RCC 7860 (cell line): ENCODE measurements at places on chromosomes 2 and 18.
A peak's percentile ranks its signal among the peaks of the same experiment; 100 is the strongest.

- DNase-seq = peak; percentile 94
Measured at GRCh38 chr2:27832396-27832795, 57.8 kb downstream of the RBKS start.

- no peak for DNase-seq
Measured at GRCh38 chr2:219820767-219821166, 193.3 kb downstream of the SLC4A3 start.

DNA sequence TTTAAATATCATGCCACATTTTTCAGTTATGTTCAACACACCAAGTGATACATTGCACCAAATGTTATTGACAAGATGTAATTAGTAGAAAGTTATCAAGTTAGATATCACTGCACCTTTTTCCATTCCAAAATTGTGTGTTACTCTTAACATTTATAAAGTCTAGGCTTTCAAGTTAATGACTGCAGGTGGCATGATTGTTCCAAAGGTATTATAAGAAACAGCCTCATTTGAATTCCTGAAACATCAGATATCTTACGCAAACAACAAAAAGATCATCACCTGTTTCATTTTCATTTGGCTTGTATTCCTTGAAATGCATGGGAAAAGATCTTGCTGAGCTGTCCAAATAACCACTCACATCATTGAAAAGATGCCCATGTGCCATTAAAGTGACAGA lies 1528.2 kb upstream of the ZEB2 start:
- no peak for DNase-seq

GRCh38 chr2:191696001-191696400 lies 18.1 kb downstream of the NABP1 start:
- DNase-seq = peak; percentile 64

GRCh38 chr2:54755641-54756326 lies 32.3 kb downstream of the EML6 start:
- DNase-seq = no peak

DNA sequence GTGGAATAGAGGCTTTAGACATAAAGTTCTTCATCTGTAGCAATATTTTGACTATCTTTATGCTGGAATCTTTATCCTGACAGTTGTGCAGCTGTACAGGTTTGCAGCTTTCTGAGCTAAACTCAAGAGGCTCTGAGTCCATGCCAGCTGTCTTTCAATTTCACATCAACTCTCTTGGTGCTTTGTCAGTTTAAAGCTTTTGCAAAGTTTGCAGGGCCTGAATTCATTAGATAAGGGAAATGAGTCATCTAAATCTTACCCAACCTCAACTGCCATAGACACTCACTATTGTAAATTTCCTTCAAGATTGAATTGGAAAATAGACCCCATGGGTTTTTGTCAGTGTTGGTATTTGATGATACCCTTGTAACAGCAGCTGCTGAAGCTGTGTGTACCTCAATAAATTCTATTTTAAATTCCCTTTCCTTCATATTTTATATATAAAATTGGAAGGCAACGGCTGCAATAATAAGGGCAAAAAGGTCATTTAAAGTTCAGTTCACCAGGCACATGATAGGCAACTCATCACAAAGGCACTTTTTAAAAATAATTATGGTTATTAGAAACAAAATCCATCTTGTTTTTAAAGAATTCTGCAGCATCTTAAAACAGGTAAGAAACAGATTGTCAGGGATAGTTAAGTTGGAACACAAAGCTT lies 169.9 kb upstream of the SLC39A10 start:
- peak; percentile 69 for DNase-seq

GRCh38 chr2:217409949-217410680 lies 550.3 kb upstream of the TNP1 start:
- no peak for DNase-seq

- DNase-seq = peak; percentile 86
Measured at GRCh38 chr2:26244309-26245230, at the start of the genes HADHA and HADHB. Gene HADHA (minus strand): TSS chr2:26244632. CDS start chr2:26244596, 36 bp downstream. Gene HADHB (plus strand): TSS chr2:26244939. CDS start chr2:26254255, 9,316 bp downstream.

DNA sequence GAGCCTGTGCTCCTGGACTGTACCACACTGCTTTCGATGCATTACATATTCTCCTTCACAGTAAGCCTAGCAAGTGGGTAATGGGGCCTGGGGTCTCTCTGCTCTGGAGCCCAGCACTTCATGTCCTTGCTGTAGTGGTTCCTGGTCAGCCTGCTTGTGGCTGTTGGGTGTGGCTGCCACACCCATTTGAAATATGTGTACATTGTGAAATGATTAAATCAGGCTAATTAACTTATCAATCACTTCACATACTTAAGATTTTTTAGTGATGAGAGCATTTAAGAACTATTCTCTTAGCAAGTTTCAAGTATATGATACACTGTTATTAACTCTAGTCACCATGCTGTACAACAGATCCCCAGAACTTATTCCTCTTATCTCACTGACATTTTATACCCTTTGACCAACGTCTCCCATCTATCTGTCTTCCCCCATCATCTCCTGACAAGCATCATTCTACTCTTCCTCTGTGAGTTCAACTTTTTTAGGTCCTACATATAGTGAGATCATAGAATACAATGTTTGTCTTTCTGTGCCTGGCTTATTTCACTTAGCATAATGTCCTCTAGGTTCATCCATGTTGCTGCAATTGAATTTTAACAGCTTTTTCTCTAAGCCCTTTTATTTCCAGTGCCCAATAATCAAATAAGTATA lies 92.1 kb downstream of the LYPD6 start:
- peak; percentile 63 for DNase-seq

GRCh38 chr2:69985688-69986087 lies 24.3 kb upstream of the ASPRV1 start:
- no peak for DNase-seq

- peak; percentile 18 for DNase-seq
Measured at GRCh38 chr2:102313025-102313424, 1.7 kb downstream of the IL1RL1 start.

DNA sequence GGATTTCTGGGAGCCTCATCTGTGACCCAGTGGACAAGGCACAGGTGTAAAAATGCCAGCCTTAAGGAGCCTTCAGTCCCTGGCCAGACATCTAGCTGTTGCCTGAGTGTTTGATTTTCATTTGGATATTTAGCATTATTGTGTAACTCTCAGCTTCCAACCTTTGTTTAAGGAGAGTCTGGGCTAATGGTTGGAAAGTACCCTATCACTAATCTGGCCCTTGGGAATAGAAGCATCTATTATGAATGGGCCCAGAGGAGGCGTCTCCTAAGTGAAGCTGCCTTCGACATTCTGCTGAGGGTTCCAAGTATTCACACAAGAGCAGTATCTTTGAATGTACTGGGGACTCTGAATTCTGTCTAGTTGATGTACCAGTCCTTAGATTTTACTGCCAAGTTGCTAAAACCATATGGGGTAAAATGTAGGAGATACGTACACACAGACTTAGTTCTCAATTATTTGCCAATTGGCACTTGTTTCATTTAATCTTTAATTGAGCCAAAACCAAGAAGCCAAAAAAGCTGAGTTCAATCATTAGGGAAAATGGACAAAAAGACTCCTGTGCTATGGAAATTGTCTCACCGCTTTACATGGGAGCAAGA lies 7.2 kb upstream of the ANKRD29 start:
- DNase-seq = no peak

- no peak for DNase-seq
Measured at GRCh38 chr2:173062801-173063200, 12.8 kb upstream of the MAP3K20 start.

- no peak for DNase-seq
Measured at GRCh38 chr2:14673351-14673875, 40.9 kb downstream of the LRATD1 start.

DNA sequence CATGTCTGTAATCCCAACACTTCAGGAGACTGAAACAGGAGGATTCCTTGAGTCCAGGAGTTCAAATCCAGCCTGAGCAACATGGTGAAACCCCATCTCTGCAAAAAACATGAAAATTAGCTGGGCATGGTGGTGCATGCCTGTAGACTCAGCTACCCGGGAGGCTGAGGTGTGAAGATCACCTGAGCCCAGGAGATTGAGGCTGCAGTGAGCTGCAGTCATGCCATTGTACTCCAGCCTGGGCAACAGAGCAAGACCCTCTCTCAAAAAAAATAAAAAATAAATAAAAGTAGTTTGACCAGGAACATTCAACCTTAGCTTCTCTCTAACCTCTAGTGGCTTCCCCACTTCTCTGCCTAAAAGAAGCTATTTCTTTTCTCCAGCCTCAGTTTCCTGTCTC lies 23.8 kb downstream of the SH3BP4 start:
- no peak for DNase-seq

DNA sequence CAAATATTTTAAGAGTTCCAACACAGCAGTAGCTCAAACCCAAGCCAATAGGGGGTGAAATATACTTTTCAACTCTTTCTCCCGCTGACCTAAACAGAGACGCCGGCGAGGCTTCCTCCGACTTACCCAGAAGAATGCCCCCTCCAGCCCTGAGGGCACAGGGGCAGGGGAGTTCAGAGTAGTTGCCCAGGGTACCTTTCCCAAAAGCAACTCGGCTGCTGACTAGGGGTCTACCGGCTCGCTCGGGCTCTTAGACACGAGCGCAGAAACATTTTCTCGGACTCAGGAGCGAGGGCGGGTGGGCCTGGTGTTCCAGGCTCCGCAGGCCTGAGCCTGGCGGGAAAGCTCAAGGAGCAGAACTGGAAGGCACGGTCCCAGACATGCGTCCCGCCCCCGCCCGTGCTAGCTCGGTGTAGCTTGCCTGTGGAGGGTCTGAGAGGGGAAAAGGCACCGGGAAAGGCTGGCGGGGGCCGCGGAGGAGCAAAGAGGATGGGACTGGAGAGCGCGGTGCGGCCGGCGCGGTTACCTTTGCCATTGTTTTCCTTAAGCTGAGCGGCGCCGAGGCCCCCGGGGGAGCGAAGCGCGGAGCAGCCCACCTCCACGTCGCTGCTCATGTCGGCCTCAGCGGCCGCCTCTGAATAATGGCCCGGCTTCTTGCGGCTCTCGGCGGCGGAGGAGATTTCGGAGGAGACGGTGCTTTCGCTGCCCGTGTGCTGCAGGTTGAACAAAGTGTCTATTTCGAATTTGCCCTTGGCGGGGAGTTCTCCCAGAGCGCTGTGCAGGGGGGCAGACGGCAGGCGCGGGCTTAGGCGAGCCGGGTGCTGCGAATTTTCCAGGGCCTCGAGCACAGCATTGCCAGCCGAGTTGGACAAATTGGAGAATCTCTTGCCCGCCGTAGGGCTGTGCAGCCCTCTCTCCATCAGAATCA lies 674 bp downstream of the EVX2 start:
- no peak for DNase-seq

DNA sequence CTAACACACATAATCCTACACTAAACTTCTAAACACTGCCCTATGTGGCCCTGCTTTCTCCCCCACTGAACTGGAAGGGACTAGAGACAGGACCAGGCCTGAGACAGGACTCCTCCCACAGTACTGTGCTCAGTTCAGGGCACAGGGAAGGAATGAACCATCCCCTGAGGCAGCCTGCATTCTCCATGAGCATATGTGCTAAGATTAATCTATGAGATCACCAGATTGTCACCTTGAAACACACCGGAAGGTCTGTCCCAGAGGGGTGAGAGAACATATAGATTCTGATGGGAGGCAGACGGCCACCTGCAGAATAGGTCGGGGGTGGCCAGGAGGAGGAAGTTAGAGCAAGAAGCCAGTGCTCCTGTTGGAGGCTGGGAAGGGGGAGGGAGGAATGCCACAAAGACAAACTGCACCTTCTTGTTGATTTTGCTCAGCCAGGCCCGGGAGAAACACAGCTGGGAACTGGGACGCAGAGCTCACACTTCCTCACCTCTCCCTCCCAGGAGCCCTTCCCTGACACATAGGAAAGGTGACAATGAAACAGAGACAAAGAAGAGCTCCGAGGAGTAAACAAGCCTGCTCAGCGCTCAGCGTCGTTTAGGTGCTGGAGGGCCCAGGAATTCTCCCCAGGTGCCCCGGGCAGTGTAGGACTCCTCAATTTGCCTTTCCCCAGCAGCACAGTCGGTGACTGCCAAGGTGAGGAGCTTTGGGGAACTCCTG lies 52.1 kb downstream of the ZBTB7C start:
- DNase-seq = no peak
